ENCODE measurements at places on chromosomes 6 and 20. TPM values are rescaled to one million over a fixed set of nuclear protein-coding genes. Genes with fewer than 3 reads are reported as not detected.

RNF146 gene
- total RNA-seq, result 71.1 TPM

MRPL14 gene
- 31.7 TPM for total RNA-seq

TUBE1 gene
- total RNA-seq, result 18.4 TPM

LAMA2 gene
- total RNA-seq, result 2.4 TPM

POLH gene
- total RNA-seq, result 20.2 TPM

ZNF334 gene
- 32.9 TPM for total RNA-seq

CEP162 gene
- 15.7 TPM for total RNA-seq

DNA sequence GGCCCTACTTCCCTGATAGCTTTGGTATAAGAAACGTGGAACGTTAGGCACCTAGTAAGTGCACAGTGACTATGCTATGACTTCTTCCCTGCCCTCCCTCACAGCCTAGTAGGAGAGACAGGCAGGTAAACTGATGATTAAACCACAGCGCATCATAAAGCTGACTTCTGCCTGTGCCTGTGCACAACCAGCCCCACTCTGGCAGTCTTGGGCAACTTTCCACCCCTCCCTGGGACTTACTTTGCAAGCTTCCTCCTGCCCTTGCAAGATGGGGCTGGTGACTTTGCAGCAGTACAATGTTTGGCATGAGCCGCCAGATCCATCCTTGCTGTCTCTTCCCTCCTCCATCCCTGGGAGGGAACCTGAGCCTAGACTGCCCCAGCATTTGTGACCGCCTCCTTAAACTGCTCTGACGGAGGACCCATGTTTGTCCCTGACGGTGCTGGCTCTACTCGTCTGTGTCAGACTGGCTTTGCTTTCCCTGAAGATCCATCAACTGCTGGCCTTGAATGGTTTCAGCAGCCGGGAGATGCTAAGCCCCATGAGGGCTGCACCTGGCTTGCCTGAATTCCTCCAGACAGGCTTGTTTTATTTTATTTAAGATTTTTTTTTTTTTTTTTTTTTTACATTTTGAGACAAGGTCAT is 36.1 kb downstream of the EFCAB8 start:
- no peaks in the 10 kb centered on the region for H3K36me3 ChIP-seq
- peaks cover 4% of the 10 kb centered on the region for H3K27me3 ChIP-seq
- DNase-seq, result no peak
- H3K27ac ChIP-seq, result no peak overlapping the region
- peaks cover 3% of the 10 kb centered on the region for H3K4me1 ChIP-seq

GRCh38 chr6:97361286-97361685 is 78.3 kb upstream of the MMS22L start:
- no peak overlapping the region for H3K4me3 ChIP-seq
- no peak for DNase-seq
- H3K27ac ChIP-seq, result no peak overlapping the region
- H3K4me1 ChIP-seq, result no peaks in the 10 kb centered on the region

- H3K4me1 ChIP-seq, result peaks cover 5% of the 10 kb centered on the region
- H3K27ac ChIP-seq, result no peak overlapping the region
- no peak for DNase-seq
- H3K4me3 ChIP-seq, result no peak overlapping the region
Observed at GRCh38 chr6:40986364-40986763, 52.7 kb downstream of the UNC5CL start.

- peaks cover 3% of the 10 kb centered on the region for H3K4me1 ChIP-seq
- DNase-seq, result no peak
- H3K36me3 ChIP-seq, result no peaks in the 10 kb centered on the region
- peaks cover 1% of the 10 kb centered on the region for H3K27me3 ChIP-seq
Observed at GRCh38 chr6:47700053-47700452, 1.7 kb downstream of the ADGRF4 start.

DNA sequence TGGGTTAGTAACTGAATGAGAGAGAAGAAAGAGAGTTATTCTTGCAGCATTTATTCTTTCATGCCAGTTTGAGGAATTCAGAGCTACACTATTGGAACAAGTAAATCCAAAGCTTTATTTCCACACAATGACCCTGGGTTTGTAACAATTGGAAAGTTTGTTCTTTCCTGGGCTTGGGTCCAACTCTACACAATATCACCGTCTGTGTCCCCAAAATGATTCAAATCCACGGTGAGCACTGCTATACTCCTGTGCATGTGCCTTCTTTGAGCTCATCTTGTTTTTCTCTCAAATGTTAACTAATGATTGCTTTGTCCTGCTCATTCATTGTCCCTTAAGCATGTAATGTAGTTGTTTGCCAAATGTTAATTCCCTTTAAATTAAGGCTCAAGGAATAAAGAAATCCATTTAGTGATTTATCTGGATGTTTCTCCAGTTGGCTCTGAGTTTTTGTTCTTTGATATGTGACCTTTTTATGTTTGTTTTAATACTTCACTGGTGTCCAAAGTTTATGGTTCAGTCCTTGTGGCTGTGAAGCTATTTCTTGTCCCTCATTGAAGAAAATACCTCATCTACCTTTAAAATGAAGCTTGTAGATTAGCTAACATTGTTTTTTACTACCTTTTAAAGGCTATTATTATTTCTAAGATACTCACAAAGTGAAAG is 20.5 kb upstream of the CRISP3 start:
- H3K4me3 ChIP-seq, result no peak overlapping the region
- H3K27me3 ChIP-seq, result no peaks in the 10 kb centered on the region
- no peaks in the 10 kb centered on the region for H3K4me1 ChIP-seq
- DNase-seq, result no peak

DNA sequence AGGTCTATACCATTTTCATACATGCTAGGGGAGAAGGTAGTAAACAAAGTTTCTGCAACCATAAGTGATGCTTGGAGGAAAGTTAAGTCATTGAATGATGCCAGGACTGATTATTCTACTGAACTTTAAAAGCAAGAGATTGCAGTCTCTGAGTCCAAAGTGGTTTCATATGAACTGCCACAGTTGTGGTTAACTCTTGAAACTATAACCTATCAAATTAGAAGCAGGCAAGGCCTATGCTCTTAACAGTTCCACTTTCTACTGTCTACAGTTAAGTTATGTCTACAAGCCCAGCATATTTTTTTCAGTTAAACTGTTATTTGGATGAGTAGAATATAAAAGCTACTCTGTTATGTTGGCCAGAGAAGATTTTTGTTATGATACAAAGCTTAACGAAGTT is 326.5 kb upstream of the RUNX2 start:
- no peak overlapping the region for H3K27ac ChIP-seq
- no peaks in the 10 kb centered on the region for H3K36me3 ChIP-seq
- no peaks in the 10 kb centered on the region for H3K27me3 ChIP-seq
- DNase-seq, result no peak
- no peak overlapping the region for H3K4me3 ChIP-seq

GRCh38 chr6:106912091-106912490 is 62.4 kb downstream of the CD24 start:
- H3K27me3 ChIP-seq, result peaks cover 7% of the 10 kb centered on the region
- no peak for DNase-seq
- H3K36me3 ChIP-seq, result no peaks in the 10 kb centered on the region
- H3K4me3 ChIP-seq, result no peak overlapping the region

GRCh38 chr20:41563087-41563486 is 55.1 kb downstream of the CHD6 start:
- peaks cover 2% of the 10 kb centered on the region for H3K27me3 ChIP-seq
- no peak for DNase-seq
- no peaks in the 10 kb centered on the region for H3K36me3 ChIP-seq
- no peak overlapping the region for H3K27ac ChIP-seq

- no peaks in the 10 kb centered on the region for H3K27me3 ChIP-seq
- H3K4me3 ChIP-seq, result no peak overlapping the region
Observed at GRCh38 chr20:59526242-59527225, 77.8 kb upstream of the PHACTR3 start.

DNA sequence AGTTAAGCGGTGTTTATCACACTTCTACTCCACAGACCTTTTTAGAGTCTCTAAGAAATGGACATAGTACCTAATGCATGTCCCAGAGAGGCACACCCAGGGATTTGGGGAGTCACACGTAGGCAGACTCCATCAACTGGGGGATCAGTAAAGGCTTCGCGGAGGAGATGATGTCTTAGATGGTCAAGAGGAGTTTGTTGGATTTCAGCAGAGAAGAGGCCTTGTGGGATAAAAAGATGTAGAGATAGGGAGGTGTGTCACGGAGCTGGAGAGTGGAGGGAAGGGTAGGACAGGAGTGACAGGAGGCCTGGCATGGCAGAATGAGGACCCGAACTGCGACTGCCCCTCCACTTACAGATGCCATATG is 9.1 kb downstream of the DYNLRB1 start:
- H3K27me3 ChIP-seq, result peaks cover 3% of the 10 kb centered on the region
- no peak overlapping the region for H3K4me3 ChIP-seq
- no peaks in the 10 kb centered on the region for H3K36me3 ChIP-seq
- peaks cover 9% of the 10 kb centered on the region for H3K4me1 ChIP-seq
- DNase-seq, result no peak

DNA sequence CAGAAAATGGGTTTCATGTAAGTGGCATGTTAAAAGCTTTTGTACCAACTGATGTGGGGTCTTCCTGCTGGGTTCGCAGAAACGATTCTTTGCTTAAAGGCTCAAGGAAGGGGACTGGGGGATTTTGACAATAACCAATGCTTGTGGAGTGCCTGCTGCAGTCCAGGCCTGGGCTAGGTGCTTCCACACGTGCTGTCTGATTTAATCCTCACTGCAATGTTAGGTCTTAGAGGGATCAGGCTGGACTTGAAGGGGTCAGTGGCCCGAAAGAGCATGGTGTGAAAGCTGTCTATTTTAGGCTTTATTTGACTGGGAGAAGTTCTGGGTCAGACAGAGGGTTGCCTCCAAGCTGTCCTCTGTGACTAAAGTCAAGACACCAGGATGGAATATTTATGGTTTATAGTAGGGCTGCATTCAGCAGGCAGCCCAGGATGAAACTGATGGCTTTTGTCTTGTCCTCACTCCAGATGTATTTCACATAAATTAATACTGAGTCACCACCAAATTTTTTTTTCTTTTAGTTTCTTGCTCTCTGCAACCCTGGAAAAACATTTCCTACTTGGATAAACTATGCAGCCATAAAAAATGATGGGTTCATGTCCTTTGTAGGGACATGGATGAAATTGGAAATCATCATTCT is 219.1 kb downstream of the ZMYND8 start:
- H3K4me1 ChIP-seq, result peaks cover 2% of the 10 kb centered on the region
- DNase-seq, result no peak
- no peaks in the 10 kb centered on the region for H3K27me3 ChIP-seq
- H3K36me3 ChIP-seq, result peaks cover 11% of the 10 kb centered on the region
- peak overlapping the region; percentile 66 for H3K27ac ChIP-seq
